ENCODE measurements at places on chromosomes 5 and 9.

GRCh38 chr9:132039284-132039683 is 40.4 kb downstream of the MED27 start:
- no peak for DNase-seq

- no peak for DNase-seq
Observed at GRCh38 chr9:113669522-113670115, 206.1 kb downstream of the RGS3 start.

- no peak for DNase-seq
Observed at GRCh38 chr5:158511454-158511853, 588.3 kb downstream of the EBF1 start.

DNA sequence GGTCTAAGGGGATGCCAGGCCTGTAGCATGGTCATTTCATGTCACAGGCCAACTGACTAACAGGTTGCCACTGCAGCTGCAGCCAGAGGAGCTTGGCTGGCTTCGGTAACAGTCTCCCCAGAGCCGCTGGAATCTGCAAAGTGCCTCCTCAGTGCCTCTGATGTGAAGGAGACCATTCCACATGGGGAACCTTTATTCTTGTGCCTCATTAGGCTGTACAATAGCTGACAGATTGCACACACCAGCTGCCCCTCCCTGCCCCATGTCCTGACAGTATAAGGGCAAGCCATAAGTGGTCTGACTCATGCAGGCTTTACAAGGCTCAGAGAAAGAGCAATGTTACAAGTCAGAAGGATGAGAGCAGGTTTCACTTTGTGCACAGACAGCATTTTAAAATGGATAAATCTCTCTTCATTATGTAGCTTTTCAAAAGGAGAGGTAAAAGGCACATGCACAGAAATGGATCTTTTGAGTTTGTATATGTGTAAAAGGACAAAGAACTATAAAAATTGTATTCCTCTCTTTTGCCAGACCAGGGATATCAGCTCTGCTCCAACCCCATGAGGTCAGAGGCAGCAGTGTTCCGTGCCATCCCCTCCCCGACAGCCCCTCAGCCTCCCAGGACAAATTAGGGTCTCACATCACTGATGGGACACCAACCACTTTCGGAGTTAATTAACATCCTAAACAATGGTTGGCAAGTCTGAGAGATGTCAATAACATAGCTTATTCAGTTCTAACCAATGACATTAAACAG is 467.8 kb downstream of the TMEM232 start:
- DNase-seq: no peak

GRCh38 chr5:169805937-169806700 is 169.0 kb downstream of the DOCK2 start:
- DNase-seq: no peak

GRCh38 chr5:40499007-40499406 is 180.7 kb upstream of the PTGER4 start:
- DNase-seq: no peak

DNA sequence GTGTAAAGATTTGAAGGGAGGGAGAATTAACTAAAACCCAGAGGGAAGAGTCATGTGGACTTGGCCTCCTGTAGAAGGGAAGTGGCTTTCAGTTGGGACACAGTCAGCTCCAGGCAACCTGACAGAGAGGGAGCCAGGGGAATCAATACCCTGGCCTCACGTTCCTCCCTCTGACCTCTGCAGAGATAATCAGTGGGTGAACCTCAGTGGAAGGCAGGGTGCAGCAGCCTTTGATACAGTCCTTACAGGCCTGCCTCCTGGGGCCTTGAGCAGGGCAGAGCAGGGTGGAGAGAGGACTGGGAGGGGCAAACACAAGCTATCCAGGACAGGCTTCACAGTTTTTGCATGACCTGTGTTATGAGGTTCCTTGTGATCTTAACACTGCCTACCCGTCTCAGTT is 61.9 kb upstream of the GPBP1 start:
- no peak for DNase-seq

DNA sequence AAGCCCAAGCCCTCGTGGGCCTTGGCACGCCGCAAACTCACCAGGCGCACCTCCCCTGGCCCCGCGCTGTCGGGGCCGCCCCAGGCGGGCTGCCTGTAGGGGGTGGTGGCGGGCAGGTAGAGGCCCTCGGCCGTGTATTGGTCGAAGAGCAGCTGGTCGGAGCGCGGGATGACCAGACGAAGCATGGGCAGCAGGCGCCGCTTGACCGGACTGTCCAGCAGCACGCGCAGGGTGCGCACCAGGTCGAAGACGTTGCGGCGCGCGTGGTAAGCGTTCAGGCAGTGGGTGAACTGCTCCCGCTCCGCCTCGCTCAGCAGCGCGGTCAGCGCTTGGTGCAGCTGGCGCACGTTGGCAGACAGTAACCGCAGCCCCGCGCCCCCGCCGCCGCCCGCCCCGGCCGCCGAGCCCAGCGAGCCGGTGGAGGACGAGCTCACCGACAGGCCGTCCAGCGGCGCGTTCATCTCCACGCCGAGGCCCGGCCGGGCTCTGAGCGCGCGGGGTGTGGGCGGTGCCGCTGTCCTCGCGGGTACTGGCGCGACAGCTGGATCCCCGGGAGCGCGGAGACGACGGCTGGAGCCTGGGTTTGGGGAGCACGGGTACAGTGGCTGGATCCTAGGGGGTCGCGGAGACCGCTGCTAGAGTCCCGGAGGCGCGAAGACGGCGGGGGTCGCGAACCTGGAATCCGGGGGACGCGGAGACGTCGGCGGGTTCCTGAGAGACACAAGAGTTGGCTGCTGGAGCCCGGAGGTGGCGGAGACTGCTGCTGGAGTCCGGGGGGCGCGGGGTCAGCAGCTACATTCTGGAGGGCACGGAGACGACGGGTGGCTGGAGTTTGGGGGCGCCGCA is 709 bp downstream of the WHRN start:
- DNase-seq: no peak

DNA sequence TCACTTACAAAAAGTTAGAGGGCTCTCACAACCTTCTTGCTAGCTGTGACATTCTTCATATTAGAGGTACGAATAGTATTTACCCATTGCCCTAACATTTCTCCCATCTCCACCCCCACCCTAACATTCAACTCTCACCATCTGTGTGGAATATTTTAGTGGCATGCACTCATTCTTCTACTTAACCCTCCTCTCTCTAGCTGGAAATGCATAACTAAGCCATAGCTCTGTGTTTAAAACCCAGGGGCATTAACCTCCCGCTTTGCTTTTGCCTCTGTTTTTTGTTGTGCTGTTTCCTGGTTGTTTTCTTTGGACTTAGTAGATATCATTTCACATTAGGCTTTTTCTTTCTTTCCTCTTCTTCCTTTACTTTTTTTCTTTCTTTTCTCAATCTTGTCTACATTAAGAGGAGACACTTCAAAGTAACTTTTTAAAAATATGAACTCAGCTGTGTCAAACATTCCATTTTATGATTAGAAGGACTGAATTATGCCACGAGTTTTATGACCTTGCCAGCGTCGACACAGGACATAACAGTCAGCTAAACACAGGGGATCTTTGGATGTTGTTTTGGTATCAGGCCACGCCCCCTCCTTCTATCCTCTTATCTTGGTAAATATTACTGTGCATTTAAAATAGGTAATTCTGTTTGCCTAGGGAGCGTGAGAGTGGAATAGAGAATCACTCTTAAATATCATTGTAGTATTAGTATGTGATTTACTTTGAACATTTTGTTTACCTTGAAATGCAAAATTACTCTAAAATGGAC is 236.0 kb downstream of the CD180 start:
- no peak for DNase-seq

DNA sequence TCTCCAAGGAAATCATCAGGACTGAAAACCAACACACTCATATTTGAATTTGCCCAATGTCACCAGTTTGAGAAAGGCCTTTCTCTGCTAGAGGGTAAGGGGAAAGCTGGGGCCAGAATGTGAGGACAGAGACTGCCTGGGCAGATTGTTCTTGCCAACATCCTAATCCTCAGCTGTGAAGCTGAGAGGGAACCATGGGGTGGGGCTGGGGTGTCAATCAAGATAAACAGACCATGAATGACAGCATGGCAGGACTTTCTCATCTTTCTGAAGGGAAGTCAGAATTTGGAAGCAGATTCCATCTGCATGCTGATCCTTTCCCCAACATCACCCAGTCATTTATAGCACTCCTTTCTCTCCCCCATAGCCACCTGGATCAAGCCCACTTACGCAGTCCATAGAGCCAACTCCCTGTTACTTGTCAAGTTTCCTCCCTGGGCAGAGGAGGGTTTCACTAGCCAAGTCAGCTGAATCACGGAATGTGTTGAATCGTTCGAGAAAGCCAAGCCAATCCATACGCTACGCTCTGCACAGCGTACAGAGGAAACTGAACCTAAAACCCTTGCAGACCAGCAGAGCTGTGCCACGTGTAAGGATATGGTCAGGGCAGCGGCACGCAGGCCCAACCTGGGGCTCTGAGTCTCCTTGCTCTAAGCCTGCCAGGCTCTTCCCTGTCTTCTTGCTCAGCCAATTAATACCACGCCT is 14.9 kb downstream of the GLDC start:
- no peak for DNase-seq

DNA sequence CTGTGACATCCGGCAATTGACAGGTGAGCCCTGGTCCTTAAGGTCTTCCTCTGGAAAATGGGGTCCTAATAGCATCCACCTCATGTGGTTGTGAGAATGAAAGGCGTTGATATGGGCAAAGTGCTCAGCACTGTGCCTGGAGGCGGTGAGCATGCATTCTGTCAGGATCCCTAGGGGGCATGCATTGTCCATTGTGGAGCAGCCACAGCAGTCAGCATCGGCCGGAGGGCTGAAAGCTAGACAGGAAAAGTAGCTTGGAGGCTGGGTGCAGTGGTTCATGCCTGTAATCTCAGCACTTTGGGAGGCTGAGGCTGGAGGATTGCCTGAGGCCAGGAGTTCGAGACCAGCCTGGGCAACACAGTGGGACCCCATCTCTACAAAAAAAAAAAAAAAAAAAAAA is 122.2 kb downstream of the LHX2 start:
- DNase-seq: peak; percentile 25

- no peak for DNase-seq
Observed at GRCh38 chr5:40436535-40437237, 243.0 kb upstream of the PTGER4 start.

DNA sequence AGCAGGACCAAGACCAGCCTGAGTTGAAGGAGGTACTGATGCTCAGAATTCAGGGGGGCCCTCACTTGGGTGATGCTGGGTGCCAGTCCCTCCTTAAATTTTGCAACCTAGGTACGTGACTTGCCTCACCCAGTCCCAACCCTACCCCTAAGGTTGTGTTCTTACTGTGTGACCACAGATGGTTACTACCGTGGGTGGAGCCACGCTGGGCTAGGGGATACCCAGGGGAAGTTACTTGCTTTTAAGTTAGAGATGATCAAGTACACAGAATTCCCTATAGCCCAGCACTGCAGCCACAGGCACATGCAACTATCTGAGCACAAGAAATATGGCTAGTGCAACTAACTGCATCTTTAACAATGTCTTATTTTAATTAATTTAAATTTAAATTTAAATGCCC is 32.9 kb downstream of the NXNL2 start:
- DNase-seq: peak; percentile 2

DNA sequence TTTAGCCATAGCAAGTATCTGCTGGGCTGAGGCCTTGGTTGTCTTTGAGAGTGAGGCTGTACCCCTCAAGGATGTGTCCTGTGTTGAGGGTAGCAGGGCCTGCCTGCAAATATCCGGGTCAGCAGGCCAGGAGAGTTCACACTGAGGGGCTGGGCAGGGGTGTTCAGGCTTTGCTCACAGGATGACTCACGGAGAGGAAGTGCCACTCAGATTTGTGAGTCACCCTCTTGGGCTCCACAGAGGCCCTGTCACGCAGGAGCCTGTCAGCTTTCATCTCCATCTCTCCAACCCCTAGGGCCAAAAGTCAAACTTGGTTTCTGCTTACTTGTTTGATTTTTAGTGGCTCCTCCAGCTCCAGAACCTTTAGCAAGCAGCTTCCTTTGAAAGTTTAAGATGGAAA is 211.5 kb downstream of the SEC61B start:
- peak; percentile 48 for DNase-seq

DNA sequence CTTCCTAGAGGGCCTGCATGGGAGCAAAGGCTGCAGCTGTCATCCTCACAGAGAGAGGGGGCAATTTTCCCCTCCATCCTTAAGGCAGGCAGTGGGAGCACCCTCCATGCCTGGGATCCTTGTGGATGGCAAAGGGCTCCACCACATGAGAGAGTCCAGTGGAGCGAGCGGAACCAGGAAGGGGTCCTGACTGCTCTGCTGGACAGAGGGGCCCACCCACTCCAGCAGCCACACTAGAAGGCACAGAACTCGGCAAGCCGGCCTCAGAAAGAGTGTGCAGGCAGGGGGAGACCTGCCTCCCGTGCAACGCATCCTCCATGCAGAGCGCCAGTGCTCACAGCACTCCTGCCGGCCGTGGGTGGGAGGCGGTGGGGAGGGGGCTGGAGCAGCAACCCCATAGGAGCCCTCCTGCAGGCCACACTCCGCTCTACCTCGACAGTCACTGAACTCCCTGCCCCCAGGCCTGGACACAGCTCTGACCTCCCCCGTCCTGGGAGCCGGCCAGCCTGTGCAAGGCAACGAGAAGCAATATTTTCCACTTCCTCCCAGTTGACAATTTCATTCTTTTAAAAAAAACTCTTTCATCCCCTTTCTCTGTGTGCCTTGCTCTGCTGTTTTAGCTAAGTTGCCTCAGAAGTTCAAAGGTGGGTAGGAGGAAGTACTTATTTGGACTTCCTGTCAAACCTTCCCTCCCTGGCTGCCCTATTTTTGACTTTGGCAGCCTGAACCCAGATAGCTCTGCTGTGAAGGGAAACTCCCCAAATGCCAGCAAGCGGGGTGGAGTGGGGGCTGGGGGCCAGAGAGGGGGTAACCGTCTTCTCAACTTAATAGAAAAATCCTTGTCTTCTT is 5.3 kb upstream of the LCP2 start:
- DNase-seq: peak; percentile 42

DNA sequence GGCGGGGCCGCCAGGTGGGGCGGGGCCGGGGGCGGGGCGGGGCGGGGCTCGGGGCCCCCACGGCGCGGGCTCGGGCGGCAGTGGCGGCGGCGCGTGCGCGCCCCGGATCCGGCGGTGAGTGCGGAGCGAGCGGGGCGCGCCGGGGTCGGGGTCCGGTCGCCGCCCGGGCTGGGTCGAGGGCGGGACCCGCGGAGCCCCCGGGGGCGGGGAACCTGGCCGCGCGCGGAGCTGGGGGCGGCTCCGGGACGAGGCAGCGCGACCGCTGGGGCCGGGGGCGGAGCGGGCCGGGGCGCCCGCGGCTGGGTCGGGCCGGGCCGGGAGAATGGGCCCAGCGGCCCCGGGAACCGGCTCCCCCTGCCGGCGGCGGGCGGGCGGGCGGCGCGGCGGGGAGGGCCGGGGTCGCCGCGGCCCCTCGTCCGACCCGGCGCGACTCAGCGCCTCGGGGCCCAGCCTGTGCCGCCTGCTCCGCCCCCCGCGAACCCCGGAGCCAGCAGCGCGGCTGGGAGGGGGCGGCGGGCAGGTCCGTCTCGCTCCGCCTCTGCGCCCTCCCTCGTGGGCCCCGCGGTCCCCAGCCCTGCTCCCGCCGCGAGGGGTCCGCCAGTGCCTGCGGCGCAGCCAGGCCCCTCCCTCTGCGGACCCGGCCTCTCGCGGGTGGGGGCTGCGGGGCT is 3.1 kb downstream of the EGFL7 start:
- DNase-seq: no peak

DNA sequence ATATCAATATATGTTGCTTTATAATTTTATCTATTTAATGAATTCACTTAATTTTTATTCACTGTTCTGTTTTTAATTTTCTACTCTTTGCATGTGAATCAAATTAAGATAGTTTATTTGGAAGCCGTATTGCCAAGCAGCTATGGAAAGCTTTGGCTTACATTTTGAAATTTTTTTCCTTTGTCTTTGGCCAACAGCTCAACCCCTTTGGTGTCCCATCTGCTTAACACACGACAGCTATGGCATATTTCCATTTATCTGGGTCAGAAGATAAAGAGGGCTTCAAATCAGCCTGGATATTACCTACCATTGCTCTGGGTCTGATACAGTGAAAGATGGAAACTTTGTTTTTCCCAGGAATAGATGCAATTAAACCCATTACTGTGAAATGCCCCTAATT is 201.0 kb downstream of the WDR70 start:
- DNase-seq: no peak

Measured in stimulated activated CD4-positive, alpha-beta T cell treated with anti-CD3 and anti-CD28 coated beads, TNF-alpha, amount 100 ng/mL, for 24 hours (primary cell).